ENCODE measurements at places on chromosomes 7 and 10.

GRCh38 chr7:112182749-112183148 is 23.4 kb downstream of the DOCK4 start:
- DNase-seq = no peak

GRCh38 chr10:7250236-7250635 is 160.6 kb downstream of the SFMBT2 start:
- no peak for DNase-seq

GRCh38 chr7:99072126-99072525 is 71.8 kb downstream of the SMURF1 start:
- no peak for DNase-seq

DNA sequence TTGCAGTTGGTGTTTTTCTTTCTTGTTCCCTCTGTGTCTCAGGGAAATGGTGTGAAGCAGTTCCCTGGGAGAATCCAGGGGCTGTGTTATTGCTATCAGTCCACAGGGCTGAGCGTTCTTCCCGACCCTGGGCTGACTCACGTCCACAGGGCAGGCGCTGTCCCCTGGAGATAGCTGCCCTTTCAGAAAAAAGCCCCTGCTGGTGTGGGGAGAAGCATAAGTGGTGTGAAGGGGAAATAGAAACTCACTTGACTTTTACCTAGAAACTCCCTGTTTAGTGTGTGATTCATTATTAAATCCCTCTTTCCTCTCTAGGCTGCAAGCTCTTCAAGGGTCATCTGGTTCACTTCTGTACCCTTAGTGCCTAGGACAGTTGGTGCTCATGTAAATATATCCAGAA is 63.3 kb upstream of the SMNDC1 start:
- DNase-seq = no peak

DNA sequence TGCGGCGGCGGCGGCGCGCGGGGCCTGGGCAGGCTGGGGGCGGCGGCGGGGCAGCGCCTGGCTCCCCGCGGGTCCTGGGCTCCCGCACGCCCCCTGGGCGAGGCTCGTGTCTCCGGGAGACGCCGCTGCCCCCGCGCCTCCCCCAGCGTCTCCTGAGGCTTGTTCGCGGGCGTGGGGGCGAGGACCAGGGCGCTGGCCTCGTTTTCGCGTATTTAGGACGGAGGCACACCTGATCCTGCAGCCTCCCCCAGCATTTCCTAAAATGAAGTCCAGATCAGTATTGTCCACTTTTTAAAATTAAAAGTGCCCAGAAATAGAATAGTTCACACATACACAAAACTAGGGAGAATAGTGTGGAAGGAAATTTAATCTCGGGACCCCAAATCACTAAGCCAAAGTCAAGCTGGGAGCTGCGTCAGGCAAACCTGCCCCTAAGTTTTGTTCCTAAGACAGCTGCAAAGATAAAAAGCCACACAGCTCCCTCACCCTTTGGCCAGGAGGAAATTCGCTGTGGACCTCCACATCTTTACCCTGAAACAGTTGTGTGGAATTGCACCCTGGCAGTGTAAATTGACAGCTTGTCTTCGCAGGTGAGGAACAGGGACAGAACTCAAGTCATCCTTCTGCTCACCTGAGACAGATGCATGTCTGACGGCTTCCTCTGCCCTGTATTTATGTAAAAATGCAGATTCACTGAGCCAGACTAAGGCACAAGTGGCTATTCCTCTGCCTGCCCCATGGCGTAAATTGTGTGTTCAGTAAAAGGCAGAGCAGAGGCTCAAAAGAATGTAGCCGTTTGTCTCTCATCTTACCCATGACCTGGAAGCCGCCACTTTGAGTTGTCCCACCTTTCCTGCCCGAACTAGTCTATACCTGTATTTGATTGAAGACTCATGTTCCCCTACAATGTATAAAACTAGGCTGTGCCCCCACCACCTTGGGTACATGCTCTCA is 740 bp downstream of the GALNT11 start:
- DNase-seq = no peak

- no peak for DNase-seq
Measured at GRCh38 chr10:14456218-14456869, 125.6 kb upstream of the FRMD4A start.

DNA sequence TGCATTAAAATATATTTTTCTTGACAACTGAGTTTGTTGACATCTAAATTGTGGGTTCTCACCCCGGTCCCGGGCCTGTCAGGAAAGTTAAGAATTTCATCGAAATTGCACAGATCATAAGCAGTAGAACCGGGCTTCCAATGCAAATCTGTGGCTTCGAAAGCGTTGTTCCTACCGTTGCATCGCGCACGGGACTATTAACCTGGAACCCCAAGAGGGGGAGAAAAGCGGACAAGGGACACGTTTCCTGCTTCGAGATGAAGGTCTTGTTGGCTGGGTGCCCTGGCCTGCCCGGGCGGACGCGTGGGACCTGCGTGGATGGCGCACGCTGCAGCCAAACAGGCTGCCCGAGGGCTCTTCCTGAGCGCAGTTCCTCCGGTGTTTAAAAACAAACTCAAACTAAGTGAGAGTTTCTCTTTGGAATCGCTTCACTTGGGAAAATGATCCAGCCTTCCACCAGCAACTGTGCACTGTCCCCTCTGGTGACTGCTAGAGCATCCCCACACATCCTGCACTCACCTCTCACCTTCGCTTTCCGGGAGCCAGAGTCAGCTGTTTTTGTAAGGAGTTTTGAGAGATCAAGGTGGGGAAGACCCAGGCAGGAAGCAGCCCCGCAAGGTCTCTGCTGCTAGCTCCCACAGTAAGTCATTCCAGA is 5.1 kb upstream of the TBX20 start:
- DNase-seq = no peak

DNA sequence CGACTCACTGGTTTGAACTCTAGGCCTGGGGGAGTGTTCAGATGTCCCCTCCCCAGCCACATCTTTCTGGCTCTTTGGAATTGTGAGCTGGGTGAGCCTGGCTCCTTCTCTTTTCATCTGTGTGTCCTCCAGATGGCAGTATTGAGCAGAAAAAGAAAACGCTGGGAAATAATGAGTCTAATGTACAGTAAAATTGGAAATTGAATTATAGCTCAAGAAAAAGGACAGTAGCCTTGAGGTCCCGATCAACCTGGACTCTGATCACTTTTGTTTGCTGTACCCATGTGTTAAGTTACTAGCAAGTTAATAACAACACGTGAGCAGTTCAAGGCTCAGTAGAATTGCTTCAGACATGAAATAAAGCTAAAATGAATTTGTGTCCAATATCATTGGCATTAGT is 77.9 kb downstream of the SNX10 start:
- peak; percentile 69 for DNase-seq

DNA sequence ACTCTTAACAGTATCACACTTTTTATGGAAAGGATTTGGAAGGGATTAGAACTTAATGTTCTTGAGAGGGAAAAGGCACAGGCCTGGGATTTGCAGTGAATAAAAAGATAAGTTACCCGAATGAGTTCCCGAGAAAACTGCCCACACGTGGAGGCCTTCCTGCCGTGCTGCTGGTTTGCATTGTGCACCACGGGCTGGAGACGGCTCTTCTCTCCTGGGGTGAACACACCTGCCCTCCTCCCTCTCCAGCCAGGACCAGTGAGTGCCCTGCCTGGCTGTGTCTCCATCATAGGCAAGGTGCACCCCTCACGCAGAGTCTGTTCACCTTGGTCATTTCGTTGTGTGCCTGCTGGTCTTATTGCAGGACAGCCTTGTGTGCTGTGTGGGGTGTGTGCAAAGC is 336.3 kb upstream of the SHH start:
- no peak for DNase-seq

DNA sequence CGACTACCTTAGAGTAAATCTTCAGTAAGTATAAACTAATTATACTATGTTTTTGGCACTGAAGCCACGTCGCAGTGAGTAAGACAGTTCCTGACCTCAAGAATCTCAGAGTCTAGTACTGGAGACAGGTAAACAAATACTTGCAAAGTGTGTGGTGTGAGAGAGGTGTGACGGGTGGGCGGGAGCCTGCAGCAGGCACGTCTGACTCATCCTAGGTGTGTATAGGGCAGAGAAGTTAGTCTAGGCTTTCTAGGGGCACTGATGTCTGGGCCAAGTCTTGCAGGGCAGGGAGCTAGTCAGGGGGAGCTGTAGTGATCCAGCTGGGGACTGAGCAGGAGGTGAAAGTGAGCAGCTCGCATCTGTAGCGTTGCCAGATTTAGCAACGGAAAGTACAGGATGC is 35.9 kb upstream of the SFTPD start:
- DNase-seq = peak; percentile 80

- DNase-seq = no peak
Measured at GRCh38 chr7:117803476-117803875, 69.8 kb downstream of the CTTNBP2 start.

GRCh38 chr7:109044691-109045090 is 475.0 kb downstream of the DNAJB9 start:
- no peak for DNase-seq

DNA sequence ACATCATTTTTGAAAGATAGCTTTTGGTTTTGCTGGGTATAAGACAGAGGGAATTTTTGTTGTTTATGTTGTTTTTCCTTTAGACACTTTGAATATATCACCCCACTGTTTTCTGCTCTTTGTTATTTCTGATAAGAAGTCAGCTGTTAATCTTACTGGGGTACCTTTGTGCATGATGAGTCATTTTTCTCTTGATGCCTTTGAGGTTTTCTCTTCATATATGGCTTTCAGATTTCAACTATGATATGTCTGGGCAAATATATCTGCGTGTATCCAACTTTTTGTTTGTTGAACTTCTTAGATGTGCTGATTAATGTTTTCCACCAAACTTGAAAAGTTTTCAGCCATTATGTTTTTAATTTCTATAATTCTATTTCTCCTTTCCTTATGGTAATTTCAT is 208.6 kb upstream of the TMEM72 start:
- DNase-seq = no peak

DNA sequence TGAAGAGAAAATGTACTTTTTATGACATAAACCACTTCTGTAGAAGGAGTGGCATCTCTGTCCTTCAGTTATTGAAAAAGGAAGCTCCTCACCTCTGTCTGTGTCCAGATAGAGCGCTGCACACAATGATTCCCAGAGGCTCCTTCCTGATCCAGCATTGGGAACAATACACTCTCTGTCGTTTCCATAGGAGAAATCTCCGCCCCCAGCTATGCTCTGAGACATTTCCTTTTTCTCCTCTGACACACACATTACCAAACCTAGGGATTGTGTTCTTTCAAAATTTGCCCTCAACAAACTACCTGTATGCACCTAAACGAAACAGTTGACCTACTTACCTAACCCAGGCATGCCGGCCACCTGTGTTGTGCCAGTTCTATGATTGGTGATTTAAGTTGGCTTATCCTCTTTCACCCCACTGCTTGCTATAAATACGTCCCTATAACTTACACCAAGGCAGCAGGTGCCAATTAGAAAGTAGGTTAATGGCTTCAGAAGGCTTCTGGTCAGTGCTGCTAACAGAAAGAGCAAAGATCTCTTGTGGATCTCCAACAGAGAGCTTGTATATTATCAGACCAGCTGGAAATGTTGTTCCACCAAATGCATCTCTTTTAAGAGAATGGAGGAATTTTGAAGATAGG is 140.1 kb upstream of the JCAD start:
- DNase-seq = no peak
